ENCODE measurements at places on chromosomes 1 and 21.

DNA sequence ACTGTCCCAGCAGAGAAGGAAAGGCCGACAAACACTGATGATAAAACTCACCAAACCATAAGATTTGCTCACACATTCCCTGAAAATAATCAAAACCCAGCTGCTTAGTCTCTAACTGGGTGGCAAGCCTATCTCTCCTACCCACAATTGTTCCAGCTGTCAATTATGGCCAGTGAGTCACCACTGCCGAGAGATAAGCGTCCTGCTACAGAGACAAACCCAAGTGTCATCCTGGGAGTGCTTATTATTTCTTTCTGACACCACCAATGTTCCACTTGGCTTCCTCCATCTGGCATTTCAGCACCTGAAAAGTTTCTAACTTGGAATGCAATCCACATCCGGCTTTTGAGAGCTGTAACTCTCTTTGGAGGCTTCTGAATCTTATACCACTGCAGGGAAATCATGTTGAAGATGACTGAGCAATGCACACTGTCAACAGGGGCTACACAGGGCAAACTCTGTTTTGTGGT, 51.5 kb upstream of the VAV3 start:
- no peak for DNase-seq
- H3K4me1 ChIP-seq = no peaks in the 10 kb centered on the region
- H3K4me3 ChIP-seq = no peak overlapping the region
- H3K27me3 ChIP-seq = peaks cover 15% of the 10 kb centered on the region

- DNase-seq = no peak
- H3K27me3 ChIP-seq = peaks cover 78% of the 10 kb centered on the region
- no peak overlapping the region for H3K4me3 ChIP-seq
- H3K27ac ChIP-seq = no peak overlapping the region
- H3K36me3 ChIP-seq = no peaks in the 10 kb centered on the region
Measured at GRCh38 chr1:176853503-176853902, 311.0 kb downstream of the ASTN1 start.

GRCh38 chr1:63261736-63262458, 60.5 kb upstream of the FOXD3 start:
- H3K4me1 ChIP-seq = no peaks in the 10 kb centered on the region
- no peaks in the 10 kb centered on the region for H3K36me3 ChIP-seq
- H3K27ac ChIP-seq = no peak overlapping the region
- DNase-seq = no peak

- DNase-seq = no peak
- no peaks in the 10 kb centered on the region for H3K36me3 ChIP-seq
- no peaks in the 10 kb centered on the region for H3K27me3 ChIP-seq
Measured at GRCh38 chr1:185520188-185520920, 203.3 kb upstream of the IVNS1ABP start.

DNA sequence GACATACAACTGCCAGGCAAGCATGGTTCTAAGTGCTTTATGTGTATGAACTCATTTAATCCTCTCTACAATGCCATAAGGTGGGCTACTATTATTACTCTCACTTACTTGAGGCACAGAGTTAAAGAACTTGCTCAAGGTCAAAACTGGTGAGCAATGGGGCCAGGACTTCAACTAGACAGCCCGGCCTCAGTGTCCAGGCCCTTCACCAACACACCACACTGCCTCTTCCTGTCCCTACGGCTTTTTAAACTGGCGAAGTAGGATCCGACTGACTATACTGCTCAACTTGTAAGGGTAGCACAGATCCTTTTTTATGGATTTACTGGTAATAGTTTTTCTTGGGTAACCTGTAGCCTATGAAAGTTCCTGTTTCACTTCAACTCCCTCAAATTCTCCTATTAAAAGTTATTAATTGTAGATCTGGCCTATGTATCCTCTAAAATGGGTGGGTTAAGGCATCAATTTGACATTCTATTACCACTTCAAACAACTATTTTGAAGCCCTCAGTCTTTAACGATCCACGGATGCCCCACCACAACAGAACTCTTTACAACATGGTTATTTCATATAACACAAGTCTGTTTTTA, 4.3 kb downstream of the ERRFI1 start:
- H3K27me3 ChIP-seq = no peaks in the 10 kb centered on the region
- peak overlapping the region; percentile 97 for H3K4me3 ChIP-seq
- H3K36me3 ChIP-seq = peaks cover 92% of the 10 kb centered on the region
- DNase-seq = no peak
- H3K4me1 ChIP-seq = peaks cover 34% of the 10 kb centered on the region
- H3K27ac ChIP-seq = peak overlapping the region; percentile 100

DNA sequence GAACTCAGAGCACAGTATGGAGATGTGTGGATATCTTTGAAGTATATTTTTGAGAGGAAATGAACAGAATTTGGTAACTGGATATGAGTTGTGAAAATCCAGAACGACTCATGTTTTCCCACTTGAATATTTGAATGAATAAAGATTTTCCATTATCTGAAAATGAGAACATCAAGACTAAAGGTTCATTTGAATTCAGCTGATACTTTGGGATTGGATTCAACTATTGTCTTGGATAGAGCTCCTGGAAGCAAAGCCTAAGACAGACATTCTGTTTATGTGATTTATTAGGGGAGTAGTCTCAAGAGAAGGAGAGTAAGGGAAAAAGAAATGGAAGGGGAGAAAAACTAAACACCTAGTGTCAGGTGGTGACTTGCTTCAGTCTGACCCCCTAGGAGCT, 256.0 kb upstream of the LYPLAL1 start:
- no peaks in the 10 kb centered on the region for H3K36me3 ChIP-seq
- no peak for DNase-seq
- no peak overlapping the region for H3K4me3 ChIP-seq
- no peaks in the 10 kb centered on the region for H3K27me3 ChIP-seq

DNA sequence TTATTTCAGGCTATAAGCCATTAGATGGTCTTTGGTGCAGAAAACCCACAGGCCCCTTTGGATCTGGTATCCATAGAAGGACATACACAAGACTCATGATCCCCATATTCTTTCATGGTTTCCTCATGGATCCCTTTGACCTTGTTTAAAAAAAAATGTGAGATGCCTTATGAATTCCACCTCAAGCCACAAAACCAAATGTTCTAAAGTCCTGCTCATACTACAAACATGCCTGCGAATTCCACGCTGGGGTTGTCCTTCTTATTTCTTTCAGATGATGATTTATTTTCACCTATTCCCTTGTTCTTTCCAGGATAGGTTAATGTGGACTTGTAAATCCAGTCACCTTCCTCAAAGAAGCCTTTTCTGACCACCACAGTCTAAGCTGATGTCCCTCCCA, 256.9 kb upstream of the DPYD start:
- H3K36me3 ChIP-seq = no peaks in the 10 kb centered on the region
- no peak overlapping the region for H3K4me3 ChIP-seq
- DNase-seq = no peak
- peaks cover 33% of the 10 kb centered on the region for H3K4me1 ChIP-seq
- no peaks in the 10 kb centered on the region for H3K27me3 ChIP-seq

GRCh38 chr1:154911691-154912550, 24.6 kb downstream of the PMVK start:
- H3K36me3 ChIP-seq = no peaks in the 10 kb centered on the region
- no peak for DNase-seq
- no peak overlapping the region for H3K27ac ChIP-seq
- H3K27me3 ChIP-seq = peaks cover 21% of the 10 kb centered on the region

DNA sequence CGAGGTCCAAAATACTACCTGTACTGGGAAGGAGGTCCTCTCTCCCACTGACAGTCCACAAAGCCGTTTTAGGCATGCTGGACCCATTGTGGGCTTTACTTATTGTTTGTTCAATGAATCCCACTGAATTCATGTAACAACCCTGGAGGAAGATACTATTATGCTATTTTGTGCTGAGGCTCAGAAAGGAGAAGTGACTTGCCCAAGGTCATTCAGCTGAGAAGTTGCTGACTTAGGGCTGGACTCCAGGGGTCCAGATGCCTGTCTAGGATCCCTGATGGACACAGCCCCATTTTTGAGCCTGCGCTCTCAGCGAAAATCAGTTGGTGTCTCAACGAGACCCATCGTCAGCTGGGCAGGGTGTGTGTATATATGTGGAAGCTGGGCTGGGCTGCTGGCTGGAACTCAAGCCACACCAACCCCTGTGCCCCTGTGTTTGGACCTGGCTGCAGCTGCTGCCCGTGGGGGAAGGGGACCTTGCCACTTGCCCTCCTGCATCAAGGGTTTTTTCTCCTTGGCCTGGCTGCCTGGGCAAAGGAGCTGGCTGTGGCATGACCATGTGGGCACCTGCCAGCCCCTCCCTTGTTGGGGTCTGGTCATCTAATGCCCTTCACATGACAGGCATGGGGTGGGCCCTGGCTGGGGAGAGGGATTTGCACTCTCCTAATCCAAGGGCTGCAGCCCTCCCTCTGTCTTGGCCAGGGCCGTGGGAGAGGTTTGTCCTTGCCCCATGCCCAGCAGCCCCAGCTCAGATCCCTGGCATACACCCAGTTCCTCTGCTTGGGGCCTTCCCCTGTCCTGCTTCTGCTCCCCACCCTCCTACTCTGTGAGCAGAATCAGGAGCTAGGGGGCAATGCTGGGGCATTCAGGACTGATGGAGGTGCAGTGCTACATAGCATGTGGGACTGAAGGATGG, 15.0 kb downstream of the KCNQ4 start:
- no peak for DNase-seq
- peaks cover 39% of the 10 kb centered on the region for H3K27me3 ChIP-seq
- H3K36me3 ChIP-seq = no peaks in the 10 kb centered on the region
- no peak overlapping the region for H3K27ac ChIP-seq
- no peak overlapping the region for H3K4me3 ChIP-seq
- H3K4me1 ChIP-seq = no peaks in the 10 kb centered on the region

DNA sequence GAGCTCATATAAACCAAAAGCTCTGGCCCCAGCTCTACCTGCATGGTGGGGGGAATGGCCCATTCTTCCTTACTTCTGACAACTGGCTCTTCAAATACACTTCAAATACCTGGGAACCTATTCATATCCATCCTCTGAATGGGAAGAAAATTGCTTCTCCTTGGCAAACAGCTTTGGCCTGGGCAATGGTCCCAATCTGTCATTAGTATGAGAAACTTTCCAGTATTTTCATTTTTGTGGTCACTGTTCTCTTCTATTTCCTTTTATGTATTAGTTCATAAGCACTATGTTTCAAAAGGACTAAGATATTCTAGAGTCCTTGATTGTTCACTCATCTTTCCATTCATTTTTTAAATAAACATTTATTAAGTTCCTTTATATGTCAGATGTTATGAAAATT, 5.2 kb upstream of the HSD3B2 start:
- peaks cover 17% of the 10 kb centered on the region for H3K27me3 ChIP-seq
- no peak for DNase-seq
- no peak overlapping the region for H3K4me3 ChIP-seq
- H3K27ac ChIP-seq = no peak overlapping the region

GRCh38 chr1:17554954-17555353, 15.5 kb downstream of the ARHGEF10L start:
- H3K27me3 ChIP-seq = no peaks in the 10 kb centered on the region
- H3K27ac ChIP-seq = no peak overlapping the region
- H3K4me1 ChIP-seq = peaks cover 60% of the 10 kb centered on the region

GRCh38 chr21:41185802-41186201, 17.8 kb downstream of the BACE2 start:
- H3K27ac ChIP-seq = no peak overlapping the region
- H3K4me3 ChIP-seq = no peak overlapping the region
- H3K4me1 ChIP-seq = peaks cover 23% of the 10 kb centered on the region
- DNase-seq = no peak
- no peaks in the 10 kb centered on the region for H3K36me3 ChIP-seq
- no peaks in the 10 kb centered on the region for H3K27me3 ChIP-seq

DNA sequence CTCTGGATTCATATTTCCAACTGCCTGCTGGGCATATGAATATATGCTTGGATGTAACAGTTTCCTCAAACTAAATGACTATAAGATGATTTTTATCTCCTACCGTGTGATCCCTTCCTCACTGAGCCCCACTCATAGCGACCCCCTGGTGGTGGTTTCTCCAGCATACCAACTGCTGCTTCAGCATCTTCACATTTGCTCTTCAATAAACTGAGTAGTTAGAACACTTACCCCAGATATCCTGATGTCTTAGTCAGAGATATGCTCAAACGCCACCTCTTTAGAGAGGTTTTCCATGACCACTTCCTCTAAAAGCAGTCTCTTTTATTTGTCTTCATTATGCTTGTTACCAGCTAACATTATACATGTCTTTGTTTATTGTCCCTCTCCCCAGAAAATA, 10.2 kb upstream of the HNRNPR start:
- H3K27me3 ChIP-seq = no peaks in the 10 kb centered on the region
- no peaks in the 10 kb centered on the region for H3K36me3 ChIP-seq
- DNase-seq = no peak
- H3K27ac ChIP-seq = no peak overlapping the region
- H3K4me1 ChIP-seq = no peaks in the 10 kb centered on the region
- no peak overlapping the region for H3K4me3 ChIP-seq

DNA sequence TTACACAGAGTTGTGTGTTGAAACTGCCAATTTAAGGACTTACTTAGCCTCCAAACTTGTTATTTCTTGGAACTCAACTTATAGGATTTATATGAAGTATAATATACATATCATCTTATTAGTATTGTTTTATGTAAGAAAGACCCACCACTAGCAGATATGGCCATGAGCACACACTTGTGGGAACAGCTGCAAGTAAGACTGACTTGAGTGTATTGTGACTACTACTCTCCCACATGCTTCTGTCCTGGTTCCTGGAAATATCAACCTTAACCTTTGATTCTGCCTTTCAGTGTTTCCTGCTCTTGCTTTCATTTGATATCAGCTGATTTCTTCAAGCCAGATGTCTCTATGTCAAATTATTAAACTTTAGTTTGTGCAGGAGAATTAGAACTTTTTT, 175.3 kb downstream of the MAGI3 start:
- no peaks in the 10 kb centered on the region for H3K27me3 ChIP-seq
- H3K36me3 ChIP-seq = no peaks in the 10 kb centered on the region
- H3K27ac ChIP-seq = no peak overlapping the region
- no peak for DNase-seq

GRCh38 chr1:152855661-152856060, 4.1 kb upstream of the LCE7A start:
- H3K4me1 ChIP-seq = no peaks in the 10 kb centered on the region
- no peak for DNase-seq
- no peaks in the 10 kb centered on the region for H3K36me3 ChIP-seq
- H3K27me3 ChIP-seq = peaks cover 55% of the 10 kb centered on the region
- no peak overlapping the region for H3K27ac ChIP-seq

GRCh38 chr1:186848509-186849130, 19.9 kb downstream of the PLA2G4A start:
- no peaks in the 10 kb centered on the region for H3K27me3 ChIP-seq
- H3K4me3 ChIP-seq = peak overlapping the region; percentile 37
- H3K27ac ChIP-seq = peak overlapping the region; percentile 88
- peak; percentile 65 for DNase-seq

DNA sequence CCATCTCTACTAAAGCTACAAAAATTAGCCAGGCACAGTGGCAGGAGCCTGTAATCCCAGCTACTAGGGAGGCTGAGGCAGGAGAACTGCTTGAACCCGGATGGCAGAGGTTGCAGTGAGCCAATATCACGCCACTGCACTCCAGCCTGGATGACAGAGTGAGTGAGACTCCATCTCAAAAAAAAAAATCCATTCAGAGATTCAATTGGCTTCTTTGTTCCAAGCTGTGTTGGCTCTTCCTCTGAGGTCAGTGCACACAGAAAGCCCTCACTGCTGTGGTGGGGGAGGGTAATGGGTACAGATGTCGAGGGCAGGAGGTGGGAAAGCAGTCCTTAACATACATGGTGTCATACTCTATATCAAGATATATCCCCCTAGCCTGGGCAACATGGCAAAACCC, 14.7 kb downstream of the TIE1 start:
- no peak overlapping the region for H3K4me3 ChIP-seq
- DNase-seq = no peak
- peaks cover 5% of the 10 kb centered on the region for H3K36me3 ChIP-seq

- H3K4me1 ChIP-seq = no peaks in the 10 kb centered on the region
- no peak for DNase-seq
- H3K27me3 ChIP-seq = peaks cover 68% of the 10 kb centered on the region
Measured at GRCh38 chr1:154821083-154821482, 49.0 kb downstream of the KCNN3 start.

Data from Calu3 (cell line).